ENCODE measurements at places on chromosomes 13 and 19.

- no peak for DNase-seq
Observed at GRCh38 chr13:26584713-26585112, 27.2 kb downstream of the WASF3 start.

- DNase-seq: no peak
Observed at GRCh38 chr19:51458899-51459505, 748 bp upstream of the SIGLEC8 start.

DNA sequence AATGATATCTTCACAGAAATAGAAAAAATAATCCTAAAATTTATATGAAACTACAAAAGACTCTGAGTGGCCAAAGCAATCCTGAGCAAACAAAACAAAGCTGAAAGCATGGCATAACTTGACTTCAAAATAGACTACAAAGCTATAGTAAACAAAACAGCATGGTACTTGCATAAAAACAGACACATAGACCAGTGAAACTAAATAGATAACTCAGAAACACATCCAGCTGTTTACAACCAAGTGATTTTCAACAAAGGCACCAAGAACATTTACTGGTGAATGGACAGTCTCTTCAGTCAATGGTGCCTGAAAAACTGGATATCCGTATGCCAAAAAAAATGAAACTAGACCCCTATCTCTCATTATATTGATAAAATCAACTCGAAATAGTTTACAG lies 25.2 kb downstream of the SCGB2B2 start:
- DNase-seq: no peak

DNA sequence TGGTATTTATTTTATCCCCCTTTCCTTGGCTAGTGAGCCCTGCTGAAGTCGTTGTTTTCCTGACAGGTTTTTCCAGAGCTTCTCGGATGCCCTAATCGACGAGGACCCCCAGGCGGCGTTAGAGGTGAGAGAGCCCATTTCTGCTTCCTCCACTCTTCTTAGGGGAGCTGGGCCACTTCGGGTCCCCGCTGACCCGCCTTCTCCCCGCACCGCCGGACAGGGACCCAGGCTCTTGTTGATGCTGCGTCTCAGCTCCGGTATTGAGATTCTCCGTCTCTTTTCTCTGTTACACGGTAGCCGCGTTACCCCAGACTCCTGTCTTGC lies 306 bp downstream of the SUGT1 start:
- DNase-seq: no peak

GRCh38 chr19:40305403-40305802 lies 20.3 kb upstream of the AKT2 start:
- peak; percentile 63 for DNase-seq

DNA sequence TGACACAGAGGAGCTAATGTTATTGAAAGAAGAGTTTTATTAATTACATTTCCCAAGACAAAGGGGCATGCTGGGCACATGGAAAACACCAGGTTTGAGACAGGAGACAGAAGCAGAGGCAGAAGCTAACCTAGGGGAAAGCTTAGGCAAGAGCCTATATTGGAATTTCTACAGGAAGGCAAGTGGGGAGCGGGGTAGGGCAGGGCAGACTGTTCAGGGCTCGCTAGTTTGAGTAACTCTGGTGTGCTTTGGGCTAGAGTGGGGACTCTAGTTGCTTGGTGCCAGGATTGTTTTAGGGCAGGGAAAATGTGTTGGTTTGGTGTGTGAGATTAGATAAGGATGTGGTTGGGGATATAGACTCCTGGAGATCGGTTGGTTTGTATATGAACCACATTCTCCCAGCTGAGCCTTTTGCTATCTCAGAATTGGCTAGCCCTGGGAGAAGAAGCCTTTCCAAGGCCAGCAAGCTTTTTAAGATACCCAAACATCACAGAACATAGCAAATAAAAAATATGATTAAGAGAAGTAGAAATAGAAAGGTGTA lies 8.4 kb upstream of the UFM1 start:
- DNase-seq: no peak

DNA sequence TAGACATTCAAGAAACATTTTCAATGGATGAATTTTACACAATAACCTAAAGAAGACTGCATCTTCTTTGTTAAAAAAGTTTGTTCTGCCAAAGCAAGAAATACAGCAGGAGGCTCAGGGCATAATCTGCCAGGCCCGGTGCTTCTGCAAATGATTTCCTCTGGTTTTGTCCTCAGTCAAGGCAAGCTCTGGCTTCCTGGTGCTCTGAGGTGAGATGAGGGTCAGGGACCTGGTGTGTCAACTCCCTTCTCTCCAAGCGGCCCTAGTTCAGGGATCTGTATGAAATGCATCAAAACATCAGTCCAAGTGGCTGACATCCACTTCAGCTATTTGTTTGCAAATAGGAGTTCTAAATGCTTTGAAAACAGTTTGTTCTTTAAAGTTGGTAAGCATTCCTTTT lies 31.6 kb downstream of the LACC1 start:
- no peak for DNase-seq

DNA sequence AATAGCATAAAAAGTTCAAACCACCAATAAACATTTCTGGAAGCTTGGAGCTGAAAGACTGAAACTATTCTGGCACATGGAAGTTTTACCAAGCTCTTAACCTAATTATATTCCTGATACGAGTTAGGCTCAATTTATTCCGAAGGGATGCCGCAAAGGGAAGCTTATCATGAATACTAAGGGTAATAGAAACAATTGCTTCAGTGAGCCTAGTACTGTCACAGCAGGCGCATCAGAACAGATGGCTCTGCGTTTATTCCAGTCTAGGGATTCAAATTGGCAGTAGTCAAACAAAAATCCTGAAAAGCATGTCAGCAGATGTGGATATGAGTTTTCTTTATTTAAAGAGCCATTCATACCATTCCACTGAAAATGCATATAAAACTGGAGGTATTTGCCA lies 779.5 kb downstream of the GPC5 start:
- no peak for DNase-seq
